ENCODE measurements at places on chromosomes 3 and 15. TPM values are rescaled to one million over a fixed set of nuclear protein-coding genes. Genes with fewer than 3 reads are reported as not detected.

LRRC34 gene
- 6.9 TPM for total RNA-seq

GOLGA8O gene
- 16.6 TPM for total RNA-seq

- DNase-seq = no peak
These were observed 5.6 kb downstream of the MYO1E start for GRCh38 chr15:59367022-59367451.

- DNase-seq = no peak
These were observed 75.5 kb downstream of the MRPL46 start for GRCh38 chr15:88391700-88392099.

- DNase-seq = no peak
These were observed 11.1 kb downstream of the TFG start for GRCh38 chr3:100720426-100720825.

Measured in activated naive CD8-positive, alpha-beta T cell treated with anti-CD3 and anti-CD28 coated beads, Interleukin-2, amount 10 ng/mL, durations not matched to agents 7 days and 5 days (primary cell).